NCI-H1436 treated with DMSO at 0.1 percent for 48 hours (cell line): ENCODE measurements at places on chromosomes 1 and 21.

DNA sequence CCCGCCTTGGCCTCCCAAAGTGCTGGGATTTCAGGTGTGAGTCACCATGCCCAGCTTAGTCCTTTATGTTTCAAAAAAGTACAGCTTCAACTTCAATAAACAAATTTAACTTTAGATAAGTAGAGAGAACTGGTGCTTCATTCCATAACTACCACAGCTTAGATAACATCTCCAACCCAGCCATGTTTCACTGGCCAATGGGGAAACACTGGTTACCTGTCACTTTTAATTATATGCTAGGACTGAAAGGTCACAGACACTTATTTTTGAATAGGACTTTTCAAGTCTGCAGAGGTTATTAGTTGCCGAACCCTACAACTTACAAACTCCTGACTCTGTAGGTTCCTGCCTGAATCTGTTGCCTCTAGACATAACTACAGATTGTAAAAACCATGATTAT, 56.5 kb upstream of the ST6GALNAC3 start:
- DNase-seq: no peak

GRCh38 chr1:201119206-201120197, 7.3 kb upstream of the CACNA1S start:
- DNase-seq: no peak

GRCh38 chr21:34612056-34612455, 2.9 kb downstream of the RCAN1 start:
- no peak for DNase-seq

GRCh38 chr1:223712850-223713474, 623 bp downstream of the CAPN2 start:
- no peak for DNase-seq

DNA sequence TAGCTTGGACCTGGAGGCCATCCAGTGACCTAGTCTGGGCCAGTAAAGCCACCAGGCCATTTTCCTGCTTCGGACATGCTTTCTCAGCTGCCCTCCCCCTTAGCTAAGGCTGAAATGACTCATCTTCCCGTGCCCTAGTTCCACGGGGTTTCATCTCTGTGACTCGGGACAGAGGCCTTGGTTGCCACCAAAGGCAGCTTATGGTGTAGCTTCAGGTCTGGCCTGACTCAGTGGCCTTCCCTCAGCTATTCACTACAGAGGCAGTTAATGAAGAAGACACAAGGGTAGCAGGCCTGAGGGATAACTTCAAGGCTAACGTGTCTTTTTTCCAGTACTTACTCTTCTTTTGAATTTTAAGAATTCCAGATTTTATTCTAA, 82.4 kb downstream of the PBX1 start:
- no peak for DNase-seq

DNA sequence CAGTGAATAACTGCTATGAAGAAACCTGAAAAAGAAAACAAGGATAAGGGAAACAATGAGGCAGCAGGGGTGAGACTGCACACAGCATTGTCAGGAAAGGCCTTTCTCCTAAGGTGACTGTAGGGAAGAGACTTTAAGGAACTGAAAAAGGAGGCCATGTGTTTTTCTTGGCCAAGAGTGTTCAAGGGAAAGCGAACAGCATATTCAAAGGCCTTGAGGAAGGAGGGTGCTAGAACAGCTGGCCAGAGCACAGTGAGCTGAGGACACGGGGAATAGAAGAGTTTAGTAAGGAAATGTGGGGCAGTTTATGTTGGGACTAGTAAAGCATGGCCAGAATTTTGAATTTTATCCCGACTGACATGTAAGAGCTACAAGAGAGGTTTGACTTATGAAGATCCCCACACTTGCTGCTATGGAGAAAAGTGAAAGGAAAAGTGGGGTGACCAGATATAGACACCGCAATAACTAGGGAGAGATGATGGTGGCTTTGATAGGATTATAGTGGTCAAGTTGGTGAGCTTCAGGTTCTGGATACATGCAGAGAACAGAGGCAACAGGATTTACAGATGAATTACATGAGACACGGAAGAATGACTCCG, 1.4 kb downstream of the RWDD2B start:
- DNase-seq: no peak

DNA sequence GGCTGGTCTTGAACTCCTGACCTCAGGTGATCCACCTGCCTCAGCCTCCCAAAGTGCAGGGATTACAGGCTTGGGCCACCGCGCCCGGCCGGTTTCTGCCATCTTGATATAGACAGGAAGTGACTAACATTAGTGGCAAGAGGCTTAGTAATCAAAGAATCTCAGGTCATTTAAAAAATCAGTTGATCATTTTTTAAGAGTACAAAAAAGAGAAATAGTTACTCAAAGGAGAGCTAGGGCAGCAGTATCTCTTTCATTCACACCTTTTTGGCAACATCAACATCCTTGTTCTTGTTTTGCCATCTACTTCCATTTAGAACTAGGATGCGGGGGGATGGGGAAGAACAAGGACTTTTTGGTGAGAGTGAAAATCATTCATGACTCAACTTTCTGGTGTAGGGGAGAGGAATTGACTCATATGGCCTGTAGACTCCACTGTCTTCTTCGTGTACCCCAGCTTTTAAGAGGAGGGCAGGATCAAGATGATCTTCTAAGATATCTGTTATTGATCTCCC, 8.8 kb downstream of the FCRLB start:
- DNase-seq: no peak

DNA sequence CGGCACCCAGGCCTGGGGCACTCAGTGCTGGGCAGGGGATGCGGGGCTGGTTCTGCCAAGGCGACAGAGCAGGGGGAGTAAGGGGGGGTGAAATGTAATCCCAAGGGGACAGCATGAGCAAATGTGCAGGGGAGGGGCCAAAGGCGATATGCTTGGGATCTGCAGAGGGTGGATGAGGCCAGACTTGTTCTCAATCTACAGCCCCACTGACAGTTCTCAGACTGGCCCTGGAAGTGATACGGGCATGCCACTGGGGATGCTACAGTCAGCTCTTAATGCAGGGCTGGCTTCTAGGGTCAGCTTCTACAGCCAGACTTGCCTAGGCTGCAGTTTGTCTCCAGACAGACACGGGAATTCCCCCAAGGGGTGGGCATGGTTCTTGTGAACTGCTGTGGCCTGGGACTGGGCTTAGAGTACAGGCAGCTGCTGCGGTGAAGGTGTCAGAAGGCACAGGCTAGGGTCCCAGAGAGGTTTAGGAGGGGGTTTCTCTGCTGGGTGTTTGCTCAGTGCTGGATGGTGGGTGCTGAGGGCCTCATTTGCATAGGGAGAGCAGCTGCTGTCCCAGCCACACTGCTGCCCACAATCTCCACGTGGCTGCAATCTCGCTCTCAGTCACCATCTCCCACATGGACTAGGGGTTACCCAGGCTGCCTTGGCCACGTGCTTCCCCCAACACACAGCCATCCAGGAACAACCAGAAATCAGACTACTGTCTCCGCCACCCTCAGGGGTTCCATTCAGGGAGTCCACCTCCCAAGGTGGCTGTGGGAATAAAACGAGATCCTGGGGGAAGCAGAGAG, 190.1 kb downstream of the HIVEP3 start:
- DNase-seq: no peak

GRCh38 chr21:40647706-40648105, 199.3 kb downstream of the DSCAM start:
- no peak for DNase-seq

- no peak for DNase-seq
Measured at GRCh38 chr1:90809996-90810395, 92.9 kb upstream of the BARHL2 start.

DNA sequence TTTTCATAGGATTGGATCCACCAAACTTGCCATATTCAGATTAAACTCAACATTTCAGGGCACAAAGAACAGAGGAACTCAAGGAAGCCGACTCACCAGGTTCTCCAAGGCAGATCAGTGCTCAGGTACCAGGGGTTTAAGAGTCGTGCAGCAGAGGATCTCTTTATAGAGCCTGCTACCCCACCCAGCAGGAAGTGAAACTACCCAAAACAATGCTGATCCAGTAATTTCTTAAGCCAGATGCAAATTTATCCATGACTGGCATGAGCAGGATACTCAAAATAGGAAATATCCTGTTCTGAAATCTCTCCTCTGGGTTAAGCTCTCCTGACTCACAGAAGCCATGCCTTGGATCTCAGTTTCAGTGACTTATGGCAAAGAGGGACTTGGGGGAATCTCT, at the start of gene SPRR2A:
Gene SPRR2A, minus strand, starts transcription at position 138 of the 400 bp plus-strand sequence. CDS start 777 bp downstream, outside the sequence.
- DNase-seq: no peak

DNA sequence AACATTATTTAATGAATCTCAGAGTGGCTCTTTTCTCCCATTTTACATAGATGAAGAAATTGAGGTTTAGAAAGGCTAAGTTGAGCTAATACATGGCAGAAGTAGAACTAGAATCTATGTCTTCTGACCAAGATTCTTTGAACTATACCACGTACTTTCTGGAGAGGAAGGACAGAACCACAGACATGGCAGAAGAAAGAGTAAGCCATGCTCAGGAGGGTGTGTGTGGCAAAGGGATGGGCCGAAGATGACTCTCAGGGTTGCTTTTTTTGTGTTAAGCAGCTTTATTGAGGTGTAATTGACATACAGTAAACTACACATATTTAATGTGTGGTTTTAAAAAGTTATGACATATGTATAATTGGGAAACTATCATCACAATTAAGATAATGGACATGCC, 69.5 kb downstream of the PEX14 start:
- no peak for DNase-seq

GRCh38 chr1:36728846-36729245, 246.1 kb upstream of the CSF3R start:
- no peak for DNase-seq
